ENCODE measurements at places on chromosomes 7 and 10.

DNA sequence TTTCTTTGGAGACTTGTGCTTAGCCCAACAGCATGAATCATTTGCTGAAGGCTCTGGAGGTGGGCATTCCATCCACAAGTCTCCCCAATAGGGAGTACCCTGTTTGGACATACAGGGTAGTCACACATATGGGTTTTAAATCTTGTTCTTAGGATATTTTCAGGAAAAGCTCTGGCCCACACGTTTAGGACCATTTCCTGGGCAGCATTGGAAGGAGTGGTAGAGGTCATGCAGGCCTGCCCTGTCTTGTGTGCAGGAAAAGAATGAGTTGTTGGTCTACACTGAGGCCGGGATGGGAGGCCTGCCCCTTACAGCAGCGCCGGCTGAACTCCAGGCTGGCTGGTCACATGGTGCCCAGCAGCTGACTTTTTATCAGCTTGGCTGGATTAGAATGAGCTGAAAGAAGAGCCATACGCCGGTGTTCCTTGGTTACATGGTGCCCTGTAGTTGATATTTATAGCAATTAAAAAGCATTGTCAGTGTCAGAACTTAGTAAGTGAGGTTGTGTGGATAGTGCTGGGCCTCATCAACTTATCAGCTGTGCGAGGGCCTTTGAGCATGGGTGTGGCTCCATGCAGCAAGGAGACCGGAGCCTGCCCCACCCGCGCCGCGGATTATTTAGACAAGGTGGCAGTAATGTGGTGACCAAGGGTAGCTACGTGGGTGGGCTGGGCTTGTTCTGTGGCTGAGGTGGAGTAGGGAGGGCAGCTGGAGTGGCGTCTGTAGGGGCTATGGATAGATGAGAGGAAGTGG is 28.6 kb downstream of the OGDH start:
- no peak for DNase-seq

DNA sequence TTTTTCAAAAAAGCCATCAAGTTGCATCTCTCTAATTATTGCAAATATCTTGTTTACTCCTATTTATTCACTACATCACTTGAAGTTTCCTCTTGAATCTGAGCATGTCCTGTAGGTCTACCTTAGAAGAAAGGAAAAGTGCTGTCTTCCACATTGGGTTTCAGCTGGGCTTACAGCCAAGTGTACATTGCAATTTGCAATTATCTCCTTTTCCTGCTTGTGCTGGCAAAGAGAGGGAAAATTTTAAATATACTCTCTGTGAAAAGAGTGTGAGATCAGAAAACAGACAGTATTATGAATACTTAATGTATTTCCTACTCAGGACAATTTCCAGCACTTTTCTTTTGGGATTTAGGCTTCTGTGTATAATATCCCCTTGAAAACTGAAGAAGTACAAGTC is 839.7 kb downstream of the CNTNAP2 start:
- DNase-seq = no peak

DNA sequence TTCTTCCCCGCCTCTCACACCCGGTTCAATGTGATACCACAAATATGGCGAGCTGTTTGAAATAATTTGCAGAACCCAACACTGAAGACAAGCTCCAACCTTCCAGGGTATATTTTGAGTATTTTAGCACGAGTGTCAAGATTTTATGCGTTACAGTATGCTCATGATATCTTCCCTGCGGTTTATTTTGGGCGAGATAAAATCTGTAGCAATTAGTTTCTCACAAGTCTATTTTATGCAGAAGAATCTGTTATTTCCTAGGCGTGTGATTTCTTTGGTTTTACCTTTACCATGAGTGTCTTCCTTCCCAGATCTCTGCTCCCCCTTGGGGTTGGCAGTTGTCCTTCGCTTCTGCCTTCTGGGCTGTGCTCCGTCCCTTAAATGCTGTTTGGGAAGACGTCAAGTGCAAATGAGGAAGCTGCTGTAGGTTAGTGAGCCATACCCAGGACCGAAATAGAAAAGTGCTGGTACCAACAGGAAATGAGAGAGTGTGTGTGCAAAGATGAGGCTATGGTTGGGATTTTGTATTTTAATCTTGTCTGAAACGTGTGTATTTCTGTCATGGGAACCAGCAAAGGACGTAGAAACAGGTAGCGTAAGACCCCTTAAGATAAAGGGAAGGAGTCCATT is 299.8 kb downstream of the KLF6 start:
- peak; percentile 79 for DNase-seq

DNA sequence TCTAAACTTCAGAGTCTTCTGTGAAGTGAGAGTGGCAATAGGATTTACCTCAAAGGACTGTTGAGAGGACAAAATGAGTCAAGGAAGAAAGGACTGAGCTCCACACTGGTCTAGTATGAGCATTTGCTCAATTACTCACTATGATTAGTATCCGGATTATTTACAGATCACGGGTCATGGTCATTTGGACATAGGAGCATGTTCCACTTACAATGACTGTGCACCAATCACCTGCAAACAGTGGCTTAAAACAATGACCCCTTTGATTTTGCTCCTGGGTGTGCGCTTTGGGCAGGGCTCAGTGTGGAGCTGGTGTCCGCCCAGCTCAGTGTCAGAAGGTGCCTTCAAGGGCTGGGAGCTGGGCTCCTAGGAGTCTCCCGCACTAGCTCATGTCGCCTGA is 225.4 kb downstream of the TCERG1L start:
- DNase-seq = no peak

GRCh38 chr10:132162590-132163277 is 24.0 kb upstream of the DPYSL4 start:
- DNase-seq = no peak

- DNase-seq = no peak
Observed at GRCh38 chr10:112640638-112641037, 193.6 kb downstream of the VTI1A start.

DNA sequence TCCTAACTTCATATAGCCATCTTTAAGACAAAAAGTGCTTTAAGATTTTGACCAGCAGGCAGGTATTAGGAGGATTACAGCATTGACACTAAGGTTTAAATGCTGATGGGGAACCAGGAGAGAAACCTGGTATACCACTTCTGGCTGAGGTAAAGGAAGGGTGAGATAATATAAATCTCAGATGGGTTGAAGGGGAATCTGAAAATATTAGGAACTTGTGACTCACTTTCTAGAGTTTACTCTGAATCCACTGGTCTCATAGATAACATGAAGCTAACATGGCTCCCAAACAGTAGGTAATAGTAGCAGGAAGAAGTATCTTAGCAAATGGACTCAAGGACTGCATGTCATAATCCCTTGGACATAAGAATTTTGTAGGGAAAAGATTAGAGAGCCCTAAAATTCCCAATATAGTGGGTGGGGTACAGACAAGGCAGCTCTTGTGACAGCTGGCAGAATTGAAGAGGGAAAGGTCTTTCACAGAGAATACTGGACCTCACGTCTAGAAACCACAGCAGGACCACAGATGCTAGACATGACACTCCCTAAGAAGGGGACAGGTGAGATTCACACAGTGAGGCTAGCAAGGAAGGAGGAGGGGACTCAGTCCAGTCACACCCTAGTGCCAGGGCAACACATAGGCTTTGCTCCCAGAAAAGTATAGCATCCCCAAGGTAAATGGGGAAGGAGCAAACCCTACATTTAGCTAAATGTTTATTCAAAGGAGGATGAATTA is 3.5 kb downstream of the PTTG1IP2 start:
- DNase-seq = no peak
